ENCODE measurements at places on chromosomes 1 and 21.

- DNase-seq: no peak
Observed at GRCh38 chr1:70210820-70211219, 5.4 kb upstream of the LRRC40 start.

GRCh38 chr1:89451011-89451410 is 73.6 kb upstream of the LRRC8B start:
- DNase-seq: no peak

DNA sequence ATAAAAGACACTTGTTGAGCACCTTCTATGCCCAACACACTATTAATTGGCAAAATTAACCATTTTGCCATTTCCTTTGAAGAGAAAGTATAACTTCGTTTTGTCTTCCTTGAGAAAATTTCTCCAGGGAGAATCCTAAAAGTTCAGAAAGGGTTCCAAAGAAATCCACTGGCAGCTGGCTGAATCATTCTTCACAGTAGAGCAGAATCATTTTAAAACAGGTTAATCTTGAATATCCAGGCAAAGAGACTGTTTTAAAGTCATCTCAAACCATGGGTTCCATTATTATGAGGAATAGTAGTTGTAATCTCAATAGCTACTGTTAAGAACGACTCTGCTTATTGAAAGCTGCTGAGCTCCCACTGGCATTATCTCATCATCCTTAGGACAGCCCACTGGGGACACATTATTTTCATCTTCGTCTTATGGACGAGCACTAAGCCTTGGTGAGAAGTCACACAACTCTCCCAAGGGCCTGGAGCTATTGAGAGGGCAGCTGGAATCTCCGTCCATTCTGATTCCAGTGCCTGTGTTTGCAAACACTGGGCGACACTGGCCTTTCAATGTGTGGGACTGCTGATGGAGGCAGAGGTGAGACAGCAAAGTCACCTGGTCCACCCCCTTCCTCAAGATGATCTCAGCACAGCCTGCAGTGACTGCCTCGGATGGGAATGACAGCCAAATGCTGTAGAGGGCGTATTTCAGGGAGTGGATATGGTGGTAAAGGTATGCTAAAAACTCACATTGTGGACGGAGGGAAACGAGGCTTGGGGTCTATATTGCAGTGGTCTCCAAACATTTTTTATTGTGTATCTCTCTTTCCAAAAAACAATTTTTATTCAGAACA is 15.3 kb upstream of the PGBD5 start:
- DNase-seq: no peak

- no peak for DNase-seq
Observed at GRCh38 chr1:168086438-168086837, 50.3 kb downstream of the GPR161 start.

DNA sequence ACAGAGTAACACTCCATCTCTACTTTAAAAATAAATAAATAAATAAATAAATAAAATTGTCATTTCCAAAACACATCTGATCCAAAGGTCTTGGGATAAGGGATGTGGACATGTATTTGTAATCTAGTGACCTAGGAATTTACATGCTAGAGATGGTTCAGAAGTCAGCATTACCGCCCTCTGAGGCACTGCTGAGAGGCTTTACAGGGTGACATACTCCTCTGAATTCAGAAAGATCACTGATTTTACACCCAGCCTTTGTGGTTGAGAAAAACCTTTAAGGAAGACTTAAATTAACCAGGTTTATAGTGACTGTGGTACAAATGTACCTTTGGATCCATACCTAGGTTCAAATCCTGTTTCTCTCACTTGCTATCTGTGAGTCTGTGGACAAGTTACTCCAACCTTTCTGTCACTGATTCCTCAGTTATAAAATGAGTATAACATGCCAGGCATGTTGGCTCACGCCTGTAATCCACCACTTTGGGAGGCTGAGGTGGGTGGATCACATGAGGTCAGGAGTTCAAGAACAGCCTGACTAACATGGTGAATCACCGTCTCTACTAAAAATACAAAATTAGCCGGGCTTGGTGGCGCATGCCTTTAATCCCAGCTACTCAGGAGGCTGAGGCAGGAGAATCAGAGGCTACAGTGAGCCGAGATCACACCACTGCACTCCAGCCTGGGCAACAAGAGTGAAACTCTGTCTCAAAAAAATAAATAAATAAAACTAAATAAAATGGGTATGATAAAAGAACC is 20.1 kb downstream of the OSBPL9 start:
- DNase-seq: peak; percentile 83

DNA sequence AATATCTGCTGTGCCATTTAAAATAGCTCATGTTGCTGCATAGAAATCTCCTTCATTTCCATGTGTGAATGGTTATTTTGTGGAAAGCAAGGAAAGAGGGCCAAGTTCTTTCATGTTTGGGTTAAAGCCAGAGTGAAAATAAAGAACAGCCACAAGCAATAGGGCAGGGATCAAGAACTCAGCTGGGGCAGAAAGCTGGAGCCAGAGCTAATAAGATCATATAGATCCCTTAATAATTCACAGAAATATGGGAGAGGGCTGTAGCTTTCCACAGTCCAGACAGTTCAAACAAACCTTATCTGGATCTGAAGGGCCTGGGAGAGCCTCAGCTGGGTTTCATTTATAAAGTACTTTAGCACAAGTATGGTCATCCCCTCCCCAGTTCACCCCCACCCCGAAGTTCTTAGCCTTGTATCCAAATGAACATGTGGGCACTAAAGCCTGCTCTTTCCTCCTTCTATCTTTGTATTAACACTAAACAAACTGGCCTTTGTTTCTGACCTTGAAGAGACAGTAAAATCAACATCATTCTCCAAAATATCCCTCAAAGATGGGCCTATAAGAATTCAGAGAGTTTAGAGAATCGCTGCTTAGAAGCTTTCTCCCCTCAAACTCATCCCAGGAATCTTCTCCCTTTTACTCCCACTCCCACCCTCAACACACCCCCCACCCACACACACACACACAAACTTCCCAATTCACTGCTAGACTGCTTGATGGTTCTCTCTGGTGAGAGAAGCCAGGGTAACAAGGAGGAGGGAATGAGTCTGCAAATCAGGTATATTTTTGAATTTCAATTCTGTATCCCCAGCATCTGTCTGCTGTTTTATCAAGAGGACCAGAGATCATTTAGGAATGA is 41.7 kb downstream of the UTP25 start:
- DNase-seq: no peak

- no peak for DNase-seq
Observed at GRCh38 chr1:235108876-235109275, 19.8 kb downstream of the TOMM20 start.

GRCh38 chr1:168829876-168830275 is 100.9 kb upstream of the DPT start:
- no peak for DNase-seq

DNA sequence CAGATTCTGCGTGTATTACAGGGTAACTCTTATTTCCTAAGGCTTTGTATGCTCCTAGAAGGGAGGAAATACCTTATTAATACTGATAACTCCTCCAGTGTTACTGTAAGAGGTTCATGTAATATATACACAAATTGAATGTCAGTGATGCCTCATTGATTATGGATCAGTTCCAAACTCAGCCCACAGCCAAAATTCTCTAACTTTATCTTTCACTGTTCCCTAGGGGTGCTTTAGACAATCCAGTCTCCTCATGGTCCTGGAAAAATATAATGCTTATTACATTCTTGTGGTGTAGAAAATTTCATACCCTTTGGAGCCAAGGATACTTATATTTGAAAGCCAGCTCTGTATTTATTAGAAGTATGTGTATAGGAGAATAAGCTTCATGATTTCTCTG is 73.0 kb downstream of the NGF start:
- DNase-seq: no peak

DNA sequence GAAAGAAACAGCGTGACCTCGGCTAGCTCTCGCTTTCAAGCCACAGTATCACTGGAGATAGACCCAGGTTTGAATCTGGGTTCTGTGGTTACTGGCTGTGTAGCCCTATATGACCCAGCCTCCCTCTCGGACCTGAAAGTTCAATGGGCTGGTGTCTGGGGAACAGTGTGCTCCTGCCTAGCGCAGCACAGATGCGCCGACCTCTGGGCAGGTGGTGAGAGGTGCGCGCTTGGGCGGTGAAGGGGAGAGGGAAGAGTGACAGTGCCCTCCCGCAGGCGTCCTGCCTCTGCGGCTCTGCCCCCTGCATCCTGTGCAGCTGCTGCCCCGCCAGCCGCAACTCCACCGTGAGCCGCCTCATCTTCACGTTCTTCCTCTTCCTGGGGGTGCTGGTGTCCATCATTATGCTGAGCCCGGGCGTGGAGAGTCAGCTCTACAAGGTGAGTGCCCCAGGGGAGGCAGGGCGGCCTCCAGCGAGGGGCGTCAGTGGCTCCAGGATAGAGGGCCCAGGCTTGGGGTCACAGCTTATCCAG is 10.5 kb downstream of the SERINC2 start:
- DNase-seq: no peak

GRCh38 chr1:160797861-160798273 is 1.9 kb downstream of the LY9 start:
- no peak for DNase-seq

GRCh38 chr1:171805395-171806115 is 24.1 kb downstream of the METTL13 start:
- DNase-seq: no peak

- DNase-seq: no peak
Observed at GRCh38 chr21:35134309-35134708, 85.2 kb upstream of the RUNX1 start.

DNA sequence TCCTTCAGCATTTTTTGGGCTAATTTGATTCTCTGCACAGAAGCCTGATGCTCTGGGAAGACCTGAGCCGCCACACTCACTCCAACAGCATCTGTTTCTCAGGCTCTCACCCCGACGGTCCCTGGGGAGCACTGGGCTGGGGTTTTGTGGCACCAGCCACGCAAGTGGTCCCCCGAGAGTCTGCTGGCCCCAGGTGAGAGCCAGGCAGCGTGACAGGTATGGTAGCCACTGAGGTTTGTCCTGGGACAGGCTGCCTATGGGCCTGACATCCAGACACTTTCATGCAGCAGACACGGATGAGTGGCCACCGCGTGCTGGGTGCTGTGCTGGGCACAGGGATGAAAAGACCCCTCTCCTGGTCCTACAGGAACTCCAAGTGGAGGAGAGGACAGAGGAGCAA is 11.0 kb downstream of the AJAP1 start:
- no peak for DNase-seq

DNA sequence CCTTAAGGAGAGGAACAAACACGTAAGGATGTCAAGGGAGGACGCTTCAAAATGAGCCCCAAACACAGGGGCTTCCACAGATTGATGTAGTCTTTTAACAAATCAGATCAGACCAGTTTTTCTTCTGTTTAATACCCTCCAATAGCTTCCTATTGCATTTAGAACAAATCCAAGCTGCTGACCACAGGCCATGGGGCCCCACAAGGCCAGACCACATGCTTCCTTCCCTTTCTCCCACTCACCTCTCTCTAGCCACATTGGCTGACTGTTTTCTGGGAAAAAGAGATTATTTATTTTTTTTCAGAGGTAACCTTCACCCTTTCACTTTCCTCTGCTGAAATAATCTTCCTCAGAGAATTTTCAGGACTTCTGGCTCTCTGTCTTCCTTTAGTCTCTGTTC is 380.6 kb downstream of the SIPA1L2 start:
- DNase-seq: no peak

DNA sequence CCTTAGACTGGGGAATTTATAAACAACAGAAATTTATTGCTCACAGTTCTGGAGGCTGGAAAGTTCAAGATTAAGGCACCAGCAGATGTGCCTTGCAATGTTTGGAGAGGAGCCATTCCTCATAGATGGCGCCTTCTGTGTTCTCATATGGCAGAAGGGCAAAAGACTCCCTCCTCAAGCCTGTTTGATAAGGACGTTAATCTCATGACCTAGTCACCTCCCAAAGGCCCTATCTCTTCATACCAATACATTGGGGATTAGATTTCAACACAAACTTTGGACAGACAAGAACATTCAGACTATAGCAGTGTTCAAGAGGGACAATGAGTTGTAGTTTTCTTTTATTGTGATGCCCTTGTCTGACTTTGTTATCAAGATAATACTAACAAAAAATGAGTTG is 34.3 kb downstream of the PSMG1 start:
- no peak for DNase-seq

DNA sequence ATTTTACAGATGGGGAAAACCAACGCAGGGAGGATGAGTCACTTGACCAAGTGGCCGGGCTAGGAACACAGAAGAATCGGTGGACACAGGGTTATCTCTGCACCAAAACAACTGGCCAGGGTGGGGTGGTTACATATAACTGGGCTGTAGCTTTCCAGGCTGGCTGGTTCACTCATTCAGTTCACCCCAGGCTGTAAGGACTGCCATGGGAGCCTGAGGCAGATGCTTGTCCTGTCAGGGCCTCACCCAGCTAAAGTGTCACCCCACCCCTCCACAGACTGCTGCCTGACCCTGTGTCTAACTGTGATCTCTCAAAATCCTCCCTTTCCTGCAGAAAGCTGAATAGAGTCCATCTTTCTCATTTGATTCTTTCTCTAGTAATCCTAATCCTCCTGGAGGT is 387.3 kb downstream of the RYR2 start:
- DNase-seq: no peak

GRCh38 chr1:44071461-44071860 is 40.2 kb upstream of the SLC6A9 start:
- DNase-seq: no peak

DNA sequence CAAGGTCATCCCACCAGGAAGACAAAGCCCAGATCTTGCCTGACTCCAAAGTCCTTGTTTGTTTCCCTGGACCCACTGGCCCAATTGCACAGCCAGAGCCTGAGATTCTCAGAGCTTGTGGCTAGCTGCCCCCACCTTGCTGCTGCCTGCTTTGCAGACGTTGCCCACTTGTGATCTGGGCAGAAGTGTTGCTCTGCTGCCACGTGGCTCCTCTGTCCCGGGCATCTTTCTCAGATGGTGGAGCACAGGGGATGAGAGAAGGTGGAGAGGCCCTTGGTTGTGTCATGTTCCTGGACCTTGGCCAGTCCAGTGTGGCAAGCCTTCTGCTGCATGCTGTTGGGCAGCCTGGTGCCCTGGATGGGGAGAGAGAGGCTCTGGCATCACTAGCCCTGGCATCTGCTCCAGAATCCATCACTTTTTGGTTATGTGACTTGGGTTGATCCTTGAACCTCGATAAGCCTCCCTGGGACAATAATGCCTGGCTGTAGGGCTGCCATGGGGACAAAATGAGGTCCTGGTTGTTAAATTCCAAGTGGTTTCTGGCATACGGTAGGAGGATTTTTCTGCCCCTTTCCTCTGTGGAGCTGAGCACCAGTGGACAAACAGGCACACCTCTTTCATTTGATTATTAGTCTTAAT is 1.5 kb upstream of the NR0B2 start:
- DNase-seq: no peak

DNA sequence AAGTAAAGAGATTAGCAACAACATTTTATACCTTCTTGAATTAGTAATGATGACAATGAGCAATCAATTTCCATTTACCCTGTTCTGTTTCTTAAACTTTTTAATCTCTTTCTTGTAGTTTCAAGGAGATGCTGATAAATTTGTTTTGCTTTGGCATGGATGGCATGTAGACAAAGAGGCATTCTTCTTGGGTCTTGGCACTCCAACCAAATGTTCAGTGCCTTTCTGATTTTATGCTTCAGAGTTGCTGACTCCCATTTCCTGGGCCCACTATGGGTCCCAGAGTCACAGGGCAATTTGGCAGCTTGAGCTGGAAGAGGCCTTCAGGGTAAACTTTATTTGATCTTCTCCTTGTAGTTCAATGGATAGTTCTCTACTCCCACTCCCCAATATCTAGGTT is 42.1 kb upstream of the OSBPL9 start:
- no peak for DNase-seq

- no peak for DNase-seq
Observed at GRCh38 chr1:230972855-230973271, 5.8 kb downstream of the TTC13 start.

Data from RWPE2 (cell line).